ENCODE measurements at places on chromosomes 16 and 17. TPM values are rescaled to one million over a fixed set of nuclear protein-coding genes. Genes with fewer than 3 reads are reported as not detected.

DNA sequence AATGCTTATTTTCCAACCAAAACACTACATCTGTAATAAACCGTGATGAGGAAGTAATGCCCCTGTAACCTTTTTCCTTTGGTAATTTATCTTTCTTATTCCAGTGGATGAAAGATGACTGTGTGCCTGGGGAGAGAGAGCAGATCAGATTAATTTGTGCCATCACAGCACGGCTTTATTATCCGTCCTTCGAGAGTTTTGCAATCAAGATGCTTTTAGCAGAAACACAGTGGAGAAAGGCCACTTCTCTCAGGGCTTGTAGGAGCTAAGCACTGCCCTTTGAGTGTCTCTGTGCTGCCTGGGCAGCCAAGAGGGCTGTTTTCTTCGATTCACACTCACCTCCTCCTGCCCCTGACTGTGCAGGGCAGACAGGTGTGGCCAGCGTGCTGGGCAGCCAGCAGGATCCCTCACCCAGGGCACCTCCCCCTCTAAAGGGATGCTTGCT, 190.2 kb downstream of the PRKCA start:
- DNase-seq: no peak

GRCh38 chr17:76353004-76353598, 615 bp downstream of the PRPSAP1 start:
- no peak for DNase-seq

The CDK5R1 gene
- total RNA-seq: 1.4 TPM

- no peak for DNase-seq
Measured at GRCh38 chr17:5211458-5211857, 19.8 kb upstream of the ZNF594 start.

DNA sequence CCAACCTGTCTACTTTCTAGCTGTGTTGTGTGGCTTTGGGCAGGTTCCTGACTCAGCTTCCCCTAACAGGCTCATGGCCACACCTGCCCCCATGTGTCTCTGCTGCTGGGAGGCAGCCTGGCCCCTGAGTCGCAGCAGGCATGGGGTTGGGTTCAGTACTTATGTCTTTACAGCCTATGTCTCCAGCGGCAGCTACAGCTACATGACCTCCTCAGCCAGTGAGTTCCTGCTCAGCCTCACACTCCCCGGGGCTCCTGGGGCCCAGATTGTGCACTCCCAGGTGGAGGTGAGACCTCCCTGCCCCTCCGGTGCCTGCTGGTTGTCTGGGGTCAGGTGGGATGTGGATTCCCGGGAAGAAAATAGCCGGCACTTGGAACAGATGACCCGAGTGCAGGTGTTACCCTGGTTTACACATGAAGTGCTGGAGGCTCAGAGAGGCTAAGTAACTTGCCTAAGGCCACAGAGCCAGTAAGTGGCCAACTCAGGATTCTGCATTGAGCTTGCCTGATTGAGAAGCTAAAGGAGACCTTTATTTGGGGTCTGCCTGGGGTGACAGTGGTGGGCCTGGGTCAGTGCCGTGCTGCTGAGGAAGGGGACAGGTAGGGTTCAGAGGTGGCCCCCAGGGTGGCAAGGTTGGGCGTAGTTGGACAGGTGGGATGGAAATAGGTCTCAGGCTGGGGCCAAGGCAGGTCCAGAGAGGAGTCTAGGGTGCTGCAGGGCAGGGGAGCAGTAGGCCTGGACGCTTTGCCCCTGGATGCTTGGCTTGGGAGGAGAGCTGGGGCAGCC, 15.9 kb downstream of the FCSK start:
- no peak for DNase-seq

The KRTAP9-2 gene
- total RNA-seq: not detected

All from uterus (tissue), 4 donors.